ENCODE measurements at places on chromosomes 3 and 15.

- DNase-seq, result no peak
Measured at GRCh38 chr3:150225986-150226385, 182.1 kb upstream of the TSC22D2 start.

DNA sequence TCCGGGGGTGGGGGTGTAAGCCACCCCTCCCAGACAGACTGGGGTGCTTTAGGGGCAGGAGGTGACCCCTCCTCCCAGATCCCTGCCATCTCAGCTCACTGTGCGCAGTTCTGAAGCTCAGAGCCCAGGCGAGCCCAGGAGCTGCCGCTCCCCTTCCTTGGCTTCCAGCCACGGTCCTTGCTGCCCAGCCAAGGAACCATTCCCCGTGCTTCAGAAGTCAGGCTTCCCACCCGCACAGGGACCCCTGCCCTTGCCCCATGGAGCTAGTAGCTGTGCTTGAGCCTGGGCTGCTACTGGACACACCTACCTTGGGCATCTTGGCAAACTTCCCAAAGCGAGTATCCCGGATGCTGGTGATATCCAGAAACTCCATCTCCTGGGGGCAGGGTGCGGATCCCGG lies 4.8 kb downstream of the PLCB2 start:
- no peak for DNase-seq

- no peak for DNase-seq
Measured at GRCh38 chr3:46829699-46830208, 33.5 kb downstream of the MYL3 start.

DNA sequence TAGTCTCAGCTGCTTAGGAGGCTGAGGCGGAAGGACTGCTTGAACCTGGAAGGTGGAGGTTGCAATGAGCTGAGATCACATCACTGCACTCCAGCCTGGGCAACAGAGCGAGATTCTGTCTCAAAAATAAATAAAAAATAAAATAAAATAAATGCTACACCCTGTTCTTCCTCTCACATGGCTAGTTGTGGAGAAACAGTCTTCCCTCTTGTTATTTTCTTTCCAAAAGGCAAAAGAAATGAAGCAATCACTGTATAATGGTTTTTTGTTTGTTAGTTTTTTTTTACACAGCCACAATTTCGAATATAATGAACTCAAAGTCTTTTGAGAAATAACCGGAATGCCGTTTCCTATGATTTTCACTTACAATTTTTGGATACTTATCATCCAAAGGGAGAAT lies 4.9 kb upstream of the FRMD4B start:
- no peak for DNase-seq

DNA sequence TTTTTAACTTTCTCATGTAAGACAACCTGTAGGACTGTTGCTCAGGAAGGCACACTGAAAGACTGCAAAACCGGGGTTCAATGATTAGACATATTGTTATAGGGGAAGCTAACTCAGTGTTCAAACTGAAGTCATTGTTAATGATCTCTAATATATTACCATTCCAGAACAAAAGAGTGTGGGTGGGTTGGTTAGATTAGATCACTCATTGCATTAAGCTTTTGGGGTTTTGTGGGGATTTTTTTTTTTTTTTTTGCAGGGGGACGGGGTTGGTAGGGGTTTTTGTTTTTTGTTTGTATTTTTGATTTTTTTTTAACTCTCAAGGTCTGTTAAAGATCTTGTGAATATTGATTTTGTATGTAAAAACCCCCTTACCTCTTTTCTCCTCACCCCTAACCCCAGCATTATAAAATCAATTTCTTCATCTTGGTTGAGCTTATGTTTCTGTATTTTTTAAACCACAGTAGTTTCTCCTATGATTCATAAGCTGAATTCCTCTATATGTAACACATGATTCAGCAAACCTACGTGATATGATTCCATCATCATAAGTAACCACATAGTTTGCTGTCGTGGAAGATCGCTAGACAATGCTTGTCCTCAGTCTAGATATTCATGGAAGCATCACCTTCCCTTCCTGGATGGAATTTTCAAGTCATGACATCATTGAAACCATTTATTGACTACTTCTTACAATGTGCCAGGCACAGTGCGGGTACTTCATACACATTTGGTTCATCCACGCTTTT lies 544.1 kb upstream of the MDFIC2 start:
- no peak for DNase-seq

DNA sequence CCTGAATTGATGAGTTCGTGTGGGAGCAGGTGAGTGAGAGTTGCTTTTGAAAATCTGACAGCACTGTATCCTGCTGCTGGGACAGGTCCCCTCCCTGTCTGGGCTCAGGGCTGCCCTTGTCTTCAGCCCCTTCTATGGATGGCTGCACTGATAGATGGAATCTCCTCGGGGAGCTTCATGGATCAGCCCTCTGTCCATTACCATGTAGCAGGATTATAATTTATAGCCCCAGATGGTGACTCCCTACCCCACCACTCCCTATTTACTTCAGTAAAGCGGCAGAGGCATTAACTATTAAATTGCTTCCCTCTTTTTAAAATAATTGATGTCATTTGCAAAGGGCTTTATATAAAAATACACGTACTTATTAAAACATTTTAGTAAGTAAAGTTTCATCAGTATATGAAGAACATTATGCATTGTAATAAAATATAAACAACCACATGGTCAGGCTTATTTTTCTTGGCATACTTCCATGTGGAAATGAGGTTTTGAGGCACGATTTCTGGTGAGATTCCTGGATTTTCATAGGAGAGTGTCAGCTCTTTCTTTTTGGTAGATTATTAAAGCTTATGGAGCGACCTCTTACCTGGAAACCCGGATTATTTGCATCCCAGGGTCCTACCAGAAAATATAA lies 38.5 kb downstream of the MAP3K13 start:
- DNase-seq, result no peak

GRCh38 chr3:188319569-188319968 lies 165.6 kb downstream of the LPP start:
- no peak for DNase-seq

GRCh38 chr3:44179246-44179645 lies 62.4 kb upstream of the TOPAZ1 start:
- no peak for DNase-seq

DNA sequence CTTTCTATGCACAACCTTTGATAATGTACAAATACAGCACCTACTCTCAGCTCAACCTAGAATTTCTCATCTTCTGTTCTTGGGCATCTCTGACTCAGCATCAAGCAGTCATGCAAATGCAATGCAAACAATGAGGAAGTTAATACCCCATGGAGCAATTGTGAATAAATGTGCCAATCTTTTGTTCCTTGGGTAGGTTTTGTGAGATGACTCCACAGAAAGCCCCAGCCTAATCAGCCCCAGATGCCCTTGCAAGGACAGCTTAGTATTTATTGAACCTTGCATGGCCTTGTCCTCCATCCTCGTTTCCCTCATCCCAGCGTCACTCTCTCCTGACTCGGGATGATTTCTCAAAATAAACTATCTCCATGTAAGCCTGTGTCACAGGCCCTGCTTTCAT lies 494.7 kb upstream of the NECTIN3 start:
- DNase-seq, result no peak

- DNase-seq, result no peak
Measured at GRCh38 chr3:44109771-44110361, 131.8 kb upstream of the TOPAZ1 start.

- DNase-seq, result no peak
Measured at GRCh38 chr15:76286271-76286879, 24.9 kb downstream of the ETFA start.

GRCh38 chr15:39602143-39602542 lies 21.3 kb downstream of the THBS1 start:
- no peak for DNase-seq

Measured in stimulated activated CD8-positive, alpha-beta memory T cell treated with anti-CD3 and anti-CD28 coated beads, Interleukin-15, amount 100 ng/mL, for 1 hour (primary cell).